ENCODE measurements at places on chromosomes 1 and 21.

DNA sequence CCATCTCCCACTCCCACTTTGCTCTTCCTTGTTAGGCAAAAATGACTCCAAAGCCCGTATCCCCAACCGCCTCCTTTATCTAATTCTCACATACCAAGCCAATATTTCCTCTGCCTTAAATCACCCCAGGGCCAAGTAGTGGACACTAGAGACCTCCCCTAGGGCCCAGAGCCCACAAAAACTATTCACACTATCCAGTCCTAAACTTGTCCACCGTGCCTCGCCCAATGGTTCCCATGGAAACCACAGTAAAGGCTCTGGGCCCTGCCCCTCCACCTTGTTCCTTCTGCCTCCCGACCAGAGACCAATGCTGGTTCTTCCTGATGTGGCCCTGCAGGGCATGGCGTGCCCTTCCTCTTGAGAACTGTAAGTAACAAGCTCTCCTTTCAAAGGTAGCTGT is 11.8 kb downstream of the CFAP107 start:
- no peak for DNase-seq

DNA sequence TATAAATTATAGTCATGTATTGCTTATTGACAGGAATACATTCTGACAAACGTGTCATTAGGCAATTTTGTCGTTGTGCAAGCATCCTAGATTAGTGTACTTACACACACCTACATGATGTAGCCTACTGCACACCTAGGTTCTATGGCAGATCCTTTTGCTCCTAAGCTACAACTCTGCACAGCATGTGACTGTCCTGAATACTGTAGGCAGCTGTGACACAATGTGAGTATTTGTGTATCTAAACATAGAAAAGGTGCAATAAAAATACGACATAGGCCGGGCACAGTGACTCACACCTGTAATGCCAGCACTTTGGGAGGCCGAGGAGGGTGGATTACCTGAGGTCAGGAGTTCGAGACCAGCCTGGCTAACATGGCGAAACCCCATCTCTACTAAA is 36.5 kb downstream of the TNFRSF8 start:
- DNase-seq, result no peak

DNA sequence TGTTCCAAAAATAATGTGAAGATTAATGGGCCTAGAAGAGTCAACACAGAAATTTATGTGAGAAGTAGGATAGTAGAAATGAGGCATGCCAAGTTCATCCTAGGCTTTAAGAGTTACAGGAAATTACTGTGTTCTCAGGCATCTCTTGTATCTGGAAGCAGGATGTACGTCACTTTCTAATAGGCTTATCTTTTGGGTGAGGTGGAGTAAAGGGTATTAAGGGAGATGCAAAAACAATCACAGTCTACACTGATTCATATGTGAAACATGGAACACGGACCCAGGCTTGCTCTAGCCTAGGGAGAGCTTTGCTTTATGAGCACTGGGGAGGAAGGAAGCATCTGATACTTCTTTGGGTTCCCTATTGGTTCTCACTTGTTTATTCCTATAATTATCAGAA is 84.5 kb upstream of the RGS4 start:
- DNase-seq, result no peak

GRCh38 chr21:43345746-43346409 is 81.1 kb downstream of the SIK1 start:
- no peak for DNase-seq

- DNase-seq, result no peak
These were observed 11.9 kb upstream of the EDN2 start for GRCh38 chr1:41496080-41497055.

GRCh38 chr1:1393014-1393413 is 6.1 kb downstream of the CCNL2 start:
- no peak for DNase-seq

DNA sequence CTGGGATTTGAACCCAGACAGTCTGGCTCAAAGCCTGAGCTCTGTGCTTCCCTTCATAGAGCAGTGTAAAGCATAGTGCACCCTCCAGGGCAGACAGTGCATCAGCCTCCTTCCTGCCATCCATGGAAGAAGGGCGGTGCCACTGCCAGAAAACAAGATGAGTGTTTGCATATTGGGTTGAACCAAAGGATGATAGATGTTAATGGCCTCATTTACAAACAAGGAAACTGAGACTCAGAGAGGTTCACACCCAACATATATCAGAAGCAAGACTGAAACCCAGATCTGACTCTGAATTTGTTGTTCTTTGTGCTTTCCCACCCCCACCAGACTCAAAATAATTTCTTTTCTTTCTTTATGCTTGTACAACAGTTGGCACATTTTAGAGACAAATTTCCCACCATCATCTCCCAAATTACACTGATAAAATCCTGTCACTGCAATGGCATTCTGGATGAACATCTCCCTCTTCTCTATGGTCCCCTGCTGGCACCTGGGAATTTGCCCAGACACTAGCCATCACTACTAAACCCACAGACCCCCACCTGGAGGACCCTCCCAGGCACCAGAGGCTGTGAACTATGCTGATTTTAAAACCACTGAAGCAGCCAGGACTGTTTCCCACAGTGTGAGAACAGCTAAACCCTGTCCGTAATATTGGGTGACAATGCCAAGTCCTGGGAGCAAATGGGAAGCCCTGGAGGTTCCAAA is 45.4 kb upstream of the MPZL1 start:
- DNase-seq, result no peak

GRCh38 chr1:165696625-165697100 is 1.7 kb downstream of the ALDH9A1 start:
- no peak for DNase-seq

DNA sequence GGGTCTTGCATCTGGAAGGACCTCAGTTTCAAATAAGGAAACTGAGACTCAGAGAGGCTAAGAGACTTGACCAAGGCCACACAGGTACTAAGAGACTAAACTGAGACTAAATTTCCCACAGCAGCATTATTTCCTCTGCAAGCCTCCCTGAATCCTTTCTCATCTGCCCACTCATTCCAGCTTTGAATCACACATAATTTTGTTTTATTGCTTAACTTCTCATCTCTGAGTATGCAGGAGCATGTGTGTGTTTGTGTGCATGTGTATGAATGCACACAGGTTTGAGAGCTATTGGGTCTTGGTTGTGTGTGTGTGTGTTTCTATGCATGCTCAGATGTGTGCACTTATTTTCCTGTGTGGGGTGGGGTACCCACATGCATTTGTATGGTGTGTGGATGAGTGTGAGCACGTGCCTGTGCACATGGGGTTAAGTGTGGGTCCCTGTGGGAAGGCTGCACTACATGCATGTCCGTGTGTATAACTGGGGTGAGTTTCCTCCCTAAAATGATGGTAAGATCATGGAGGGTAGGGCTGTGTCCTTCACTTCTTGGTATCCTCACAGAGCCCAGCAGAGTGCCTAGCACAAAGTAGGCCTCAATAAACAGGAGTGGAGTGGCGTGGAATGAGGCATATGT is 74.4 kb upstream of the ZC3H12A start:
- DNase-seq, result no peak

DNA sequence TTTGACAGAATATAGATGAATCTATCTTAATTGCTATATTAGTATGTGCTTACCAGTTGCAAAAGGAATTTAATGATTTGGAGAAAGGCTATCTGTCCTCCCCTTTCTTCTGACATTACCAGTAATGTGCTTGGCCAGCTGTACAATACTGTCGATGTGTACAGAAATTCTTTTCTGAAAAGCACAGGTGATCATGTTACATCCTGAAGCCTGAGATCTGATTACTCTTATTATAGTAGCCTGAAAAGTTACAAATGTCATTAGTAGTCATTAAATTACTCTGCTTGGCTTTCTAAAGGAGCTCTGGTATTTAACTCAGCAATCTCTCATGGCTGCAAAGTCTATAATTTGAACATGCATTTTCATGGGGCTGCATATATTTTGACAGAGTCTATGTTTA is 209.8 kb downstream of the PTPRC start:
- no peak for DNase-seq

- no peak for DNase-seq
These were observed 26.1 kb upstream of the SLAMF6 start for GRCh38 chr1:160548960-160549664.

- DNase-seq, result no peak
These were observed 6.4 kb downstream of the PBX1 start for GRCh38 chr1:164565357-164565756.

- no peak for DNase-seq
These were observed 4.9 kb upstream of the KCNJ10 start for GRCh38 chr1:160074865-160075264.

- DNase-seq, result no peak
These were observed 55.8 kb upstream of the BOLA1 start for GRCh38 chr1:149843431-149844041.

DNA sequence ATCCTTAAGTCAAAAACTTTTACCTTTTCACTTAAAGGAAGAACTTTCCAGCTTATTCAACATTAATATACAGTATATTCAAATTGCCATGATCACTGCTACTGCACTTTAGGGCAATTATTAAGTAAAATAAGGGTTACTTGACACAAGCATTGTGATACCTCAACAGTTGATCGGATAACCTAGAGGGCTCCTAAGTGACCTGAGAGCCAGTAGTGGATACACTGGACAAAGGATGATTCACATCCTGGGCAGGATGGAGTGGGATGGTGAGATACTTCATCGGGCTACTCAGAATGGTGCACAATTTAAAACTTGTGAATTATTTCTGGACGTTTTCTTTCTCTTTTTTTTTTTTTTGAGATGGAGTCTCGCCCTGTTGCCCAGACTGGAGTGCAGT is 54.5 kb upstream of the PPM1J start:
- DNase-seq, result no peak

GRCh38 chr1:15662477-15662876 is 21.6 kb upstream of the PLEKHM2 start:
- DNase-seq, result no peak
